NK-92 treated with Interleukin-12 subunit alpha and Interleukin-12 subunit beta, amount 100 ng/mL, for 24 hours (cell line): ENCODE measurements at places on chromosomes 2 and 18.

DNA sequence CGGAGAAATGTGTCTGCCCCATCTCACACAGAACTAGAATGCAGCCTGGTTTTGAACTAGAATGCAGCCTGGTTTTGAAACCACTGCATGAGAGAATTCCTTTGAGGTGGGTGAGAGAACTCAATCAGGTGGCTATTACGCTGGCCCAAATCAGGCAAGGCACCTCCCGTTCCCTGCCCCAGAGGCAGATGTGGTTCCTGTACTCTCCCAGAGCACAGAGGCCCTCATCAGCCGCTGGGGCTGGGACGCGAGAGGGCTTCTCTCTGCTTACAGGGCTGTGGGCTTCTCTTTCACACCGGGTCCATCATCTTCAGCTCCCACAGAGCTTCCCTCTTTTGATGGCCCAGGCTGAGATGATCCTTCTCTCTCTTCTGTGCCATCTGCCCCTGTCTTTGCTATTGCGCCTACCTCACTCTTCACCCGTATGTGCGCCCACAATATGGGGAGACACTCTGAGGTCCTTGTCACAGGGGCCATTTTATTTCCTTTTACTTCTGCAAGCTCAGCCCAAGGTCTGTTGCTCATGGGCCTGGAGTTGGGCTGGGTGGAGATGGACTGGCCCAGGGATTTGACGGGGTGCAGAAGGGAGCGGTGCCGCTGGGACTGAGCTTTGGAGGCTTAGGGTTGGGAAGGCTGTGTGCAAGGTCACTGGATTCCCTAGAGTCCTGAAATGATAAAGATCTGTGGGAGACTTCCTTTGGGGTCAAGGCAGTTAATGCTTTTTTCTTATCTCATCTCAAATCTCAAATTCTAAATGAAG, 84.4 kb upstream of the HS6ST1 start:
- DNase-seq = no peak

GRCh38 chr2:148978026-148978685, 60.3 kb upstream of the LYPD6B start:
- DNase-seq = no peak

GRCh38 chr2:86280191-86280667, 57.2 kb downstream of the REEP1 start:
- DNase-seq = no peak

DNA sequence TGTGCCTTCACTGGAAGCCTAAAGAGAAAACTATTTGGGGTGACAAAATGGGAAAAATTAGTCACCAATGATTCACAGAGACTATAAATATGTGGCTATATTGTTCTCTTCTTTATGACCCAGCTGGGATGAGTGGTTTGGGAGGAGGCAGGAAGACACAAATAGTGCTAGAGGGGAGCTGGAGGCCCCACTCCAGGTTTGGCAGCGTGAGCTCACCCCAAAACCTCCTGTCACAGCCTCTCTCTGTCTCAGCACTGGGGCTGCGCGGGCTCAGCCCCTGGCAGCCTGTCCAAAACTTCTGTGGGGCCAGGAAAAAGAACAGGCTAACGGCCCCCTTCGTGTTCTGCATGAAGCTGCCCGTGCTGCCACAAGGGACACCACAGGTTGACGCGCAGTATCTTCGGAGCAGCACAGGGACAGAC, 73.2 kb upstream of the LCLAT1 start:
- DNase-seq = no peak
